Stimulated activated CD8-positive, alpha-beta memory T cell treated with anti-CD3 and anti-CD28 coated beads, Interleukin-7, amount 100 ng/mL, for 1 hour (primary cell): ENCODE measurements at places on chromosomes 3 and 15.

GRCh38 chr15:85419161-85419560, 38.8 kb downstream of the AKAP13 start:
- DNase-seq = no peak

- DNase-seq = no peak
Measured at GRCh38 chr15:65936282-65936681, 67.0 kb downstream of the RAB11A start.

DNA sequence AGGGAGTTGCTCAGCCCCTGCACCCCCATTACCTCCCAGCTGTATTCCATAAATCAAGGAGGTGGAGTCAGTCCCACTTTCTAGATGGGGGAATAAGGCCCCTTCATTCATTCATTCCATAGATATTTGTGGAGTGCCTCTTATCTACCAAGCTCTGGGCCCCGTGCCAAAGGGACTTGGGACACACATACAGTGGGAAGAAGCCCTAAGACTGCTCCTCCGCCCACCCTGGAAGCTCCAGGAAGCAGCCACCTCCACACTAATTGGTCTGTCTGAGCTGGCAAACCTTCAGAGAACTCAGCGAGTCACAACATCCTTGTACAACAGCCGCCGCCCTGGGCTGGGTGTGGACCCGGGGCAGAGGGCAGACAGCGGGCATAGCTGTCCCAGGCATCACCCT, 6.4 kb downstream of the STRA6 start:
- no peak for DNase-seq

DNA sequence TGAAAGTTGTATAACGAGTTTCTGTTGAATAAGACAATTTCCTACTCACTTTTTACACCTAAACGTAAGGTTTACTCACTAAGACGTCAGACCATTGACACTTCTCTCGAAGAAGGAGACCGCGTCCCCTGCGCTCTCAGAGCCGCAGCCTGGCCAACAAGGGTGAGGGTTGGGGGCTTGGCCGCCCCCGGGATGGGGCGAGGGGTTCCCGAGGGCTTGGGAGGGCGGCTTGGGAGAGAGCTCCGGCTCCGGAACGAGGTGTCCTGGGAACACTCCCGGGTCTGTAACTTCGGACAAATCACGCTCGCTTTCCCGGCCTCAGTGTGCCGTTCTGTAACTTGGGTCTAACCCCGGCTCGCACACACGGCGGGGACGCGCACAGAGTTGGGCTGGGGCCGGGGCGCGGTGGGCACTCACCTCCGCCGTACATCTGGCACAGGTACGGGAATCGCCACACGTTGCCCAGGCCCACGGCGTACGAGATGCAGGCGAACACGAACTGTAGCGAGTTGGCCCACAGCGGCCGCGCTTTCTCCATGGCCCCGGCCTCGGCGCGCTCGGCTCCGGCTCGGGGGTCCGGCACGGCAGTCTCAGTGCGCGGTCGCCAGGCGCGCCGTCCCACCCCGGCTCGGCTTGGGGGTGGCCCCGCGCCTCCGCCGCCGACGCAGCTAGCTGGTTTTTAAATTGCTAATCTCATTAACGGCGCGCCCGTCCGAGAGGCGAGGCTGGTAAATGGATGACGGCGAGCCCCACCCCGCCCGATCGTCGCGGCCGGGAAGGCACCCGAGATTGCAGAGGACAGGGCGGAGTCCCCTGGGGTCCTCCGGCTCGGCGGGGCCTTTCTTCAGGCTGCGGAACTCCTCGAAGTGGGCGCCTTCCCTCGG, at the start of gene SLC6A20:
Gene SLC6A20 (minus strand): TSS at position 655 of the 884 bp plus-strand sequence. CDS start 117 bp downstream, at position 538.
- DNase-seq = no peak

GRCh38 chr3:174168026-174168425, 691.1 kb upstream of the NAALADL2 start:
- DNase-seq = no peak
